ENCODE measurements at places on chromosomes 5 and 9.
A peak's percentile ranks its signal among the peaks of the same experiment; 100 is the strongest.

DNA sequence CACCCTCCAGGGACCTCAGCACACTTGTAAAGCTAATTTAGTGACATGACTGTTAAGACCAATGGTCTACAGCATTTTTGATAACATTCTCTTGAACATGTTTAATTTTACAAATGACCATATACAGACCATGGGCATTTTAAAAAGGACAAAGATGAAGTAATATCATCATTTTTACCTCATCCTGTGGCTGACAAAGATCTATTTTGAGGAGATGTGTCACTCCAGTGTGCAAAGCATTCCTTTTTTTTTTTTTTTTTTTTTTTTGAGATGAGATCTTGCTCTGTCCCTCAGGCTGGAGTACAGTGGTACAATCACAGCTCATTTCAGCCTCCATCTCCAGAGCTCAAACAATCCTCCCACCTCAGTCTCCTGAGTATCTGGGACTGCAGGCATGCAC, 118.2 kb upstream of the TBC1D2 start:
- no peak for DNase-seq

GRCh38 chr5:169157064-169157463, 143.9 kb downstream of the SLIT3 start:
- DNase-seq, result peak; percentile 33

DNA sequence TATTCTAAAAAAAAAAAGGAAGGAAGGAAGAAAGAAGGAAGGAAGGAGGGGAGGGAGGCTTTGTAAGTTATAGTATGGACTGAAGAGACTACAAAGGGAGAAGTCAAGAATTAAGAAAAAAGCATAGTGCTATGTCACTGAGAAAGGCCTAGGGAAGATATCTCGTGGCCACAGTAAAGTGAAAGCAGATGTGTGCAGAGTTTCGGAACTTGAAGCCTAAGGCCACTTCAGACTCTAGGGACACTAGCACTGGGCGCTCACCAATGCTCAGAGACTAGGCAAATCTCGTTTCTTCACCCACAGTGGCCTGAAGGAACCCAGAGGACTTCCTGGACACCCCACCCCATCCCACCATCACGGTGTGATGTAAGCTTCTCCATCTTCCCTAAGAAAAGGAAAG, 181.4 kb upstream of the TRPM3 start:
- DNase-seq, result no peak

DNA sequence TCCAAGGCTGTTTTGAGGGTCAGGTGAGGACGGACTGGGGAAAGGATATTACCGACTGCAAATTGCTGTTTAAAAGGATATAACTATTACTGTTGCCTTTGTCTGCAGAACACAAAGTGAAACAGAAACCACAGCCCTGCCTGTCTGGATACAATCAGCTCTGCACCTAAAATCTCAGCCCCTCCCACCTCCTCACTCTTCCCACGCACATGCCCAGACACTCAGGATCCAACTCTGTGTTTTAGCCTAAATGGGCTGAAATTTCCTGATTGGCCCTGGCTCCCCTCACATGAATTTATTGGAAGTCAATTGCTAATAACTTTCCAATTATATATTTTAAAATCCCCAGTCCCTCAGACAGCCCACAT, 176.3 kb upstream of the PPP1R26 start:
- DNase-seq, result no peak

DNA sequence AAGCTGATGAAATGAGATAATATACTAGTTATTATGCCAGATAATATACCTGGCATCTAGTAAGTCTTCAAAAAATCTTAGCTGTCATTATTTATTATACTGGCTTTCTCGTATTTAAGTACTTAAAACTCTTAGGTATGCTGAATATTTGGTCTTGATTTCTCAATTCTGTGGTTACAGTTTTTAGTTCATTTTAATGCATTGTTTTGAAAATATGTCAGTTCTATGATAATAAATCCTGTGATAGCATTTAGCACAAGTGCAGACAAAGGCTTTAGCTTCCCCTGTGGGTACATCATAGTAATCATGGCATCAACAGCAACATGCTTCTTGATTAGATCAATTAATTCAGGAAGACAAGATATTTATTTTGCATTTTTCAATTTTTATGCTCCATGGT, 133.0 kb downstream of the SMC2 start:
- no peak for DNase-seq

GRCh38 chr5:141488591-141489561, at the start of gene PCDHGC5:
PCDHGC5 (plus strand) TSS chr5:141489081; CDS start chr5:141489241, 160 bp downstream.
- peak; percentile 74 for DNase-seq

DNA sequence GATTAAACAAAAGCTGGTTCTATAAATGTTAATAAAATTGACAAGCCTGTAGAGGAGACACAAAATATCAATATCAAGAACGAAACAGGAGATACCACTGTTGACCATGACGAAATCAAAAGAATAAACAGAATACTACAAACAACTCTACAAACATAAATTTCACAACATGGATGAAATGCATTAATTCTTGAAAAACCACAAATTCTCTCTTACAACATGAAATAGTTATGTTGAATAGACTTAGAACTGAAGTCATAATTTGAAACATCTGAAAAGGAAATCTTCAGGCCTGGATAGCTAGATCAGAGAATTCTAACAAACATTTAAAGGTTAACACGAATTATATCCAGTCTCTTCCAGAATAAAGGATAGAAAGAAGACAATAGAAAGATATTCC, 6.9 kb upstream of the SPATA31C1 start:
- no peak for DNase-seq

DNA sequence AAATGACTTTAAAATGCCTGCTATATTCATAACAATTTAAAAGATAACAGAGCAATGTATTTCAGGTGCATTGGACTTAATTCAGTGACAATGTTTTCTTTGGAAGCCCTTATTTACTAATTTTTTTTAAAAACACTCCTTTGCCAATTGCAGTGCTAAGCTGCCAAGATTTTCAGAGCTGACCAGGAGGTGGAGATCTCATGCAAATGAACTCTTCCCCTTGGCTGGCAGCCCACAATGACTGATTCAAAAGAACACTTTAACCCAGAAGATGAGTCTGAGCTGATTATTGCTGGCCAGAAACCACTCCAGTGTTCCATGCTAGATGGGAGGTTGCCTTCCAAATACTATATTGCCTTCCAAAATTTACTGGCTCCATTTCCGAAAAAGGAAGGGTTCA, 128.3 kb upstream of the CCNH start:
- peak; percentile 87 for DNase-seq

- DNase-seq, result no peak
These were observed 61.1 kb upstream of the LPAR1 start for GRCh38 chr9:111099199-111100008.

GRCh38 chr5:68954618-68954910, 139.2 kb upstream of the SLC30A5 start:
- no peak for DNase-seq

DNA sequence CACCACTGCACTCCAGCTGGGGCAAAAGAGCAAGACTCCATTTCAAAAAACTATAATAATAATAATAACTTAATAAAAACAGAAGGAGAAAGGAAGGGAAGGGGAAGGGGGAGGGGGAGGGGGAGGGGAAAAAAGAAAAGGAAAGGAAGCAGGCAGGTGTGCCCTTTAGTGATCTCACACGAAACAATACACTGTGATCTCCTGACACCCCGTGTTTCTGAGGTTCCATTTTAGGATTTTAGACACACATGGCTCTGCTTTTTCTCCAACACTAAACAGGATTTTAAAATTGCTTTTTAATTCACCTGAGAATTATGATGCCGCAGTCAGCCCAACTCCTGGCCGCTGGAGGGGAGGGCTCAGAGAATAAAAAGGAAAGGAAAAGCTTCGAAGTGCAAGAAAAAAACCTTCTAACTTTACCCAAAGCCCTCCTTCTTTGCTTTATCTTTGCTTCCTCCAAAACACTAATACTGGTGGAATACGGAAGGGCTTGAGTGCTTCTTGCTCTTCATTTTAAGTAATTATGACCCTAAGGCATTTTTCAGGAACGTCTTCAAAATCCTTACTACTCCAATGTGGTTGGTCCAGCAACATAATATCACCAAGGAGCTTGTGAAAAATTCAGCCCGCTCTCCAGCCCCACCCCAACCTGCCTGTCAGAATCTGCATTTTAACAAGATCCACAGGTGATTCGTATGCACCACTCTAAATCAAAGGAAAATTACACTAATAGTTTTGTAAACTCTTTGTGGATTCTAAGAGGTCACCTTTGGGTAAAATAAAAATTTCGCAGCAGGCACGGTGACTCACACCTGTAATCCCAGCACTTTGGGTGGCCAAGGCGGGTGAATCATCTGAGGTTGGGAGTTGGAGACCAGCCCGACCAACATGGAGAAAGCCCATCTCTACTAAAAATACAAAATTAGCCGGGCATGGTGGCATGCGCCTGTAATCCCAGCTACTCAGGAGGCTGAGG, 66.0 kb downstream of the MYO10 start:
- DNase-seq, result peak; percentile 71

DNA sequence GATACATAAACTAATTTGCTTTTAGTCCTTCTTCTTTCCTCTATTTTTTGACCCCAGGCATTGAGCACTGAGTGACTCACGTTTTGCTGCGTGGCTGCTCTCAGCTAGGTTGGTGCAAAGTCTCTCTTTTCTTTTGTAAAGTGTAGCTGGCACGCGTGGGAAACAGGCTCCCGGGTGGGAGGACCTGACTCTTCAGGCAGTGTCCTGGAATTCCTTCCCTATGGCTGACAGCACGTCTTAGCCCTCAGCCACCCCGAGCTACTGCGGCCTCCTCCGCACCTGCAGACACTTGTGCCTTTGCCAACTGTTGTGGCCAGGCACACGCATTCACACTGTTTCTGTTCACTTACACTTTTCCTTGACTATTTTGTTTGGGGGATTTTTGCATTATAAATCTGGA, 877 bp upstream of the SCGB3A1 start:
- no peak for DNase-seq

GRCh38 chr9:81686614-81687520, 2.5 kb downstream of the TLE1 start:
- peak; percentile 72 for DNase-seq

GRCh38 chr5:82881571-82882174, 195.5 kb downstream of the TMEM167A start:
- DNase-seq, result no peak

GRCh38 chr9:109245310-109245897, 75.5 kb downstream of the EPB41L4B start:
- no peak for DNase-seq

All from astrocyte (in vitro differentiated cells and primary cell).